ENCODE measurements at places on chromosomes 7 and 10. TPM values are rescaled to one million over a fixed set of nuclear protein-coding genes. Genes with fewer than 3 reads are reported as not detected.

GARIN1A gene
- 1.2 TPM for total RNA-seq

LIPJ gene
- not detected for total RNA-seq

GNAT3 gene
- not detected for total RNA-seq

C7orf57 gene
- 0.20 TPM for total RNA-seq

SEC31B gene
- 2.2 TPM for total RNA-seq

CPVL gene
- total RNA-seq: 0.86 TPM
